Right lobe of liver (tissue), 6 donors: ENCODE measurements at places on chromosomes 5 and 9. TPM values are rescaled to one million over a fixed set of nuclear protein-coding genes. Genes with fewer than 3 reads are reported as not detected.
A peak's percentile ranks its signal among the peaks of the same experiment; 100 is the strongest.

PCDHB13 gene
- total RNA-seq, result 0.34 TPM

OGN gene
- not detected for total RNA-seq

DNA sequence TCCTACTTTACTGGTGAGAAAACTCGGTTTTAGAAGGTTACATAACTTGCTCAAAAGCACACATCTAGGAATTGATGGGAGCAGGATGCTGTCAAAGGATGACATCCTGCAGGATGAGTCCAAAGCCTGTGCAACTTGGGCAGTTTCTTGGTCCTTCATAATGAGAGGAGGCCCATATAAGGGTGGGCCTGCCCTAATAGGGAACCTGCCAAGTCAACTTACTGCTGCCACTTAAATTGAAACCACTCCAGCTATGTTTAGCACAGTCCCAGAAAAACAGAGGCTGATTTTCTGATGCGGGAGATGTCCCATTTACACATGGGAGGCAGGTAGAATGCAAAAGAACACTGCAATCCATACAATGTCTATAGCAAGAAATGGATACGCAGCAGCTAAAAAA is 61.8 kb downstream of the FBXO38 start:
- no peak overlapping the region for H3K27ac ChIP-seq
- no peak for DNase-seq
- no peaks in the 10 kb centered on the region for H3K27me3 ChIP-seq

PCDHA12 gene
- total RNA-seq, result not detected

GRCh38 chr9:33329117-33329563 is 38.8 kb downstream of the NFX1 start:
- H3K27ac ChIP-seq, result peak overlapping the region; percentile 64
- no peaks in the 10 kb centered on the region for H3K27me3 ChIP-seq
- peaks cover 3% of the 10 kb centered on the region for H3K36me3 ChIP-seq
- H3K4me3 ChIP-seq, result no peak overlapping the region

GRCh38 chr5:142640316-142641005 is 45.4 kb downstream of the FGF1 start:
- DNase-seq, result no peak
- H3K4me3 ChIP-seq, result no peak overlapping the region
- H3K36me3 ChIP-seq, result no peaks in the 10 kb centered on the region
- no peaks in the 10 kb centered on the region for H3K4me1 ChIP-seq

DNA sequence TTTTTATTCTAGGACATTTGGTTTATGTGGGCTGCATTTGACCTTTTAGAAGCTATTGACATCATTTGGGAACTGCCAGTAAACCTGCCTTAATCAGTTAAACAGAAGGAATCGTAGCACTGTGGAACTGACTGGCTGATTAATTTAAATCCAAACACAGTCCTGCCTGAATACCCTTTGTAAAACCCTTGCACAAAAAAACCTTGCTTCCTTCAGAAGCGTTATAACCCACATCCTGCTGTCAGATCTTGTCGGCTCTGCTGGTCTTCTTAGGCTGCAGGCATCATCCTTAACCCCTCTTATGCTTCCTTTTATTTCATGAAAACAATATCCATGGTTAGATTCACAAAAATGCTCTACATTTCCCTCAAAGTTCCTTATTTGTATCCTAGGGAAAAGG is 46.3 kb downstream of the PAM start:
- H3K27ac ChIP-seq, result no peak overlapping the region
- peaks cover 18% of the 10 kb centered on the region for H3K4me1 ChIP-seq
- no peaks in the 10 kb centered on the region for H3K27me3 ChIP-seq

YTHDC2 gene
- total RNA-seq, result 17.9 TPM

DNA sequence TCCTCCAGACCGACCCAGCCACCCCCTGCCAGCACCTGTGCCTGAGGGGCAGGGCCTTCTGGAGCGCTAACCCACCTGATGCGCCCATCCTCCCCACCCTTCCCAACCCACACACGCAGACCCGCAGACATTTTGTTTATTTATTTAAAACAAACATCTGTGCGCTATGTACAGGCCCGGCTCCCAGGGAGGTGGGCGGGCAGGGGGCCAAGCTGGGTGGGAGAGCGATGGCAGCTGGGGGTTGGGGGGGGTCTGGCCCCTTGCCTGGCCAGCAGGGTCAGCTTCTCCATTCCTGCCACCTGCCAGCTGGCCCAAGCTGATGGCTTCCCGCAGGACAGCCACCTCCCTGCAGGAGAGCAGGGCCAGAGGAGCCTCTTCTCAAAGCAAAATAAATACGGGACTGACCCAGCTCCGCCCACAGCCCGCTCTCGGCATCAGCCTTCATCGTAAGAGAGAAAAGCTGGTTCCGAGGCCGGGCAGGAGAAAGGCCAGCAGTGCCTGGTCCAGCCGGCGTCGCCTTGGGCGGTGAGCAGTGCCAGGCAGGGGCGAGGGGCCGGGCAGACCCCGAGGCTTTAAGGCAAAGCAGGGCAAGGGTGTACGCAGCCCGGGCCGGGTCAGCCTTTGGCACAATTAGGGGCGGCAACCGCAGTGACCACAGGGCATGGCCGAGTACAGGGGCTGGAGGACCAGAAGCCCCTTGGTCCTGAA is 10.9 kb upstream of the CLIC3 start:
- H3K4me3 ChIP-seq, result no peak overlapping the region
- H3K27me3 ChIP-seq, result no peaks in the 10 kb centered on the region
- no peak for DNase-seq
- H3K27ac ChIP-seq, result no peak overlapping the region
- no peaks in the 10 kb centered on the region for H3K36me3 ChIP-seq

HACD4 gene
- total RNA-seq, result 0.13 TPM

DNA sequence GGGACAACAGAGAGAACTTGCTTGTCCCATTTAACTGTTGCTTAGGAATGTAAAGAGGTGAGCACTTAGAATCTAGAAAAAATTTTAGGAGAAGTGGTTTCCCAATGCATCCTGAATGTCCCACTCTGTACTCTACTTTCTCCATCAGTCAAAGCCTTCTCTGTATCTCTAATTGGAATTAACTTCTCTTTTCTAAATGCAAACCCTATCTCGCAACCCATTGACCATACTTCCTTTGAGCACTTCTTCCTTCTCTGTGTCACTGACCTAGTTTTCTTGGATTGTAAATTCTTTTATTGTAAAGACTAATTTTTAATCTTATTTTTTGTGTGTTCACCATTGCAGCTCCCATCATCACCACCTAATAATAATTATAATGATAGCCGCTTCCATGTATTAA is 33.3 kb downstream of the ADRB2 start:
- H3K4me3 ChIP-seq, result no peak overlapping the region
- no peak overlapping the region for H3K27ac ChIP-seq
- H3K4me1 ChIP-seq, result no peaks in the 10 kb centered on the region
- H3K27me3 ChIP-seq, result no peaks in the 10 kb centered on the region
- no peak for DNase-seq
- H3K36me3 ChIP-seq, result no peaks in the 10 kb centered on the region

DNA sequence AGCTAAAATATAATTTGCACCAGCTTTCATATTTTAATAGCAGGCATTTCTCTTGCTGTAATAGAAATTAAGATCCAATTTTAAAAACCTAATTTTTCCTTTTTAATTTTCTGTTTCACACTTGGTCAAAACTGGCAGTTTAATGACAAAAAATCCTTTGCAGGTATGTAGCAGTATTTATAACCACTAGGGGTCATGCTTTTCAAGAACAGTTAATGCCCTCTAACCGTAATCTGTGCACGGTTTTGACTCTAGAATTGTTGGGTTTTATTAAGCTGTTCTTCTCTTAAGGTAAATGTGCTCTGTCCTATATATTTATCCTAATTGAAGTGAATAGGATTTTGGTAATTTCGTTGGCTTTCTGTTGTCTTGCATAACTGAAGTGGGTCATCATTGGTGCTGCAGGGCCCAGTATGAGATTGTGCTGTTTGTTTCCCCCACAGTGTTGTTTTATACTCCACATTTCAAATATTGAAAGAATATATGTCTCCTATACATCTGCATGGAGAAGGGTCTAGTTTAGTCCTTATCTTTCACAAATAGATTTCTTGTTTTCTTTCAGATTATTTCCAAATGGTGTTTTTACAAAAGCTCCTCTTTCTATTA is 107.4 kb downstream of the SCAMP1 start:
- H3K4me1 ChIP-seq, result no peaks in the 10 kb centered on the region
- no peak overlapping the region for H3K27ac ChIP-seq
- H3K27me3 ChIP-seq, result no peaks in the 10 kb centered on the region
- no peak for DNase-seq

GRCh38 chr9:127336506-127337352 is 60.2 kb upstream of the SLC2A8 start:
- H3K4me1 ChIP-seq, result no peaks in the 10 kb centered on the region
- H3K27me3 ChIP-seq, result no peaks in the 10 kb centered on the region
- DNase-seq, result no peak
- no peaks in the 10 kb centered on the region for H3K36me3 ChIP-seq
- H3K4me3 ChIP-seq, result no peak overlapping the region
- H3K27ac ChIP-seq, result peak overlapping the region; percentile 18

- no peaks in the 10 kb centered on the region for H3K27me3 ChIP-seq
- no peak for DNase-seq
- H3K36me3 ChIP-seq, result no peaks in the 10 kb centered on the region
- H3K4me3 ChIP-seq, result no peak overlapping the region
These were observed 175.0 kb downstream of the RGS3 start for GRCh38 chr9:113638490-113638889.

GRCh38 chr9:12809720-12810119 is 34.9 kb downstream of the LURAP1L start:
- H3K36me3 ChIP-seq, result no peaks in the 10 kb centered on the region
- no peak overlapping the region for H3K4me3 ChIP-seq
- DNase-seq, result no peak
- H3K27me3 ChIP-seq, result no peaks in the 10 kb centered on the region

- no peaks in the 10 kb centered on the region for H3K4me1 ChIP-seq
- no peak overlapping the region for H3K27ac ChIP-seq
- no peaks in the 10 kb centered on the region for H3K27me3 ChIP-seq
- H3K36me3 ChIP-seq, result no peaks in the 10 kb centered on the region
- H3K4me3 ChIP-seq, result no peak overlapping the region
- no peak for DNase-seq
These were observed 1717.2 kb upstream of the C9orf72 start for GRCh38 chr9:29290516-29290915.

DNA sequence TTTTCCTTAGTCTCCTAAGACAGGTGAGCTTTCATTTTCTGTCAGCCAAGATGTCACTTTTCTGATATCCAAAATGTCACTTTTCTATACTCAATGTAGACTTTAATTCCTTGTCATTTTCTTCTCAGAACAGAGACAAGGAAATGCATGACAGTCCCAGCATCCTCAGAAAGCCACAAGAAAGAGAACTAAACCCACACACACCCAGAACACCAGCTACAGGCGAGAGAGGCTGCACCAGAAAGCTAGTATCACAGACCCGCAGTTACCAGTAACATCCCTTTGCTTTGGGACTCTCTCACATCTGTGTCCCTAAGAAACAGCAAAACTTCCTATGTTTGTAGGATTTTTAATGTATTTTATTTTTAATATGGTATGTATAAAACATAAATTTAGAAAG is 17.1 kb downstream of the TRMO start:
- no peaks in the 10 kb centered on the region for H3K4me1 ChIP-seq
- H3K36me3 ChIP-seq, result no peaks in the 10 kb centered on the region
- H3K4me3 ChIP-seq, result no peak overlapping the region
- H3K27ac ChIP-seq, result no peak overlapping the region
- H3K27me3 ChIP-seq, result no peaks in the 10 kb centered on the region

DNA sequence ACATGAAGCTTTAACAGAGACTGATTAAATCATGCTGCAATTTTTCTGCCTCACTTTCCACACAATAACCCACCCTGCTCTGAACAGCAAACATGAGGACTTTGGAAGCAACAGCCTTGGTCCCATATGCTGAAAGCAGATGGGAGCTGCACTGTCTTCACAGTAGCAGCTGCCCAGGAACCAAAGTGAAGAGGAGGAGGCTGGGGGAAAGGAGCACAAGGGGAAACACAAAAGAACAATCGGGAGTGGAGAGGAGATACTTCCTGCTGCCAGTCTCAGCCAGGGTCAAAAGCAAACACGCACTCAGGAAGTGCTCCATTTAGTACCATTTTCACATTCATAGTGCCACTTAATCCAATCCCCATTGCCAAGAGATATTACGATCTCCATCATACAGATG is 183.3 kb upstream of the PUM3 start:
- no peak for DNase-seq
- no peak overlapping the region for H3K4me3 ChIP-seq
- no peaks in the 10 kb centered on the region for H3K4me1 ChIP-seq
- no peaks in the 10 kb centered on the region for H3K36me3 ChIP-seq

DNA sequence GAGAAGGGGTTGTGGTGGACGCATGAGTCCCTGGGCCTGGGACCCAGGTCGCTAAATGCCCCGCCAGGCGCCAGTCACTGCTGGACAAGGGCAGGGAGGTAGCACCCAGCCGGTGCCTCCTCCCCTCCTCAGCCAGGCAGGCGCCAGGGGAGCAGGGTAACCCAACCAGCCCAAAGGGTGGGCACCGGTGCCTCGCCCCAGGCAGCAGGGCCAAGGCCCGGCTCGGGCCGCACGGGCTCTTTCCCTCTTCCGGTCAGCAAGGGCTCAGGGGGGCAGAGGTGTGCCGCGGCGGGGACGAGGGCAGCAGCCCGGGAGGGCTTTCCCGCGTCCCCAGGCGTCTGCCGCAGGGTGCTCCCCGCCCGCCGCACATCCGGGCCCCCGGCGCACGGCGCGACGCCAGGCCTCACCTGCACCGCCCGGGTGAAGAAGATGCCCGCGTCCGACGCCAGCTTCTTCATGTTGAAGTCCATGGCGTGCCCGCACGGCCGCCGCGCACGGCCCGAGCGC is 393 bp downstream of the SH3GLB2 start:
- peaks cover 15% of the 10 kb centered on the region for H3K4me1 ChIP-seq
- no peak overlapping the region for H3K27ac ChIP-seq
- H3K27me3 ChIP-seq, result no peaks in the 10 kb centered on the region

GRCh38 chr9:131018621-131019020 is 9.6 kb downstream of the LAMC3 start:
- no peak overlapping the region for H3K27ac ChIP-seq
- no peaks in the 10 kb centered on the region for H3K36me3 ChIP-seq
- DNase-seq, result no peak
- no peaks in the 10 kb centered on the region for H3K4me1 ChIP-seq
- H3K4me3 ChIP-seq, result no peak overlapping the region

DNA sequence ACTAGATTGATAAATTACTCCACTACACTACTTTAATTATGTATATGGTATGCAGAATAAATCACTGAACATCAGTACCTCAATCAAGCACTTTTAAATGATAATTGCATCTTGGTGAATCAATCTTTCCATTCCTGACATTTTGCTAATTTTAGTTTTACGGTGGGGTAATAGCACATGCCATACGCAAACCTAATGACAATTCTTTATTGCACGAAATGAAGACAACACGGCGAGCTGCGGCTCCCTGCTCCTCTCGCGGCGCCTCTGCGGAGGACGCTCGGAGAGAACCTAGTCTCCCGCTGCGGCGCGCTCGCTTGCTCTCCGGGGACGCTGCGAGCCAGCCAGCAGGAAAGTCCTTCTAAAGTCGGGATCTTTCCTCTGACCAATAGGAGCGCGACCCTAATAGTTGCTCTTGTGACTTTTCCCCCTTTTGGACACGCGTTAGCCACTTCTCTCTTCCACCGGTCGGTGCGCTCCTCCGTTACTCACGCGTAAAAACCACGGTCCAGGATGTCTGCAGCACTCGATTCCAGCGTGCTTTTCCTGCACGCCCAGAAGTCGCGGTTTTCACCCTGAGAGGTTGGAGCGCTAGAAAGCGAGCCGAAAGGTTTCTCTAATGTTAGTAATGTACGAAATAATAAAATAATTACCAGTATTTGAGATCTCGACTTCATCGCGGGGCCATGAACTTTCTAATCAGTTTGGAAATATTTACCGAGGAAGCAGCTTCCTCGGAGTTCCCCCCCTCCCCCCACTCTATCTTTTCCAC is 1.0 kb upstream of the MEF2C start:
- H3K27me3 ChIP-seq, result no peaks in the 10 kb centered on the region
- no peaks in the 10 kb centered on the region for H3K36me3 ChIP-seq
- H3K4me3 ChIP-seq, result peak overlapping the region; percentile 56
- peak overlapping the region; percentile 65 for H3K27ac ChIP-seq
- peak; percentile 62 for DNase-seq

- peak overlapping the region; percentile 23 for H3K4me3 ChIP-seq
- H3K4me1 ChIP-seq, result no peaks in the 10 kb centered on the region
- DNase-seq, result no peak
- H3K36me3 ChIP-seq, result no peaks in the 10 kb centered on the region
These were observed 6.5 kb upstream of the EBF1 start for GRCh38 chr5:159106193-159106568.
